ENCODE measurements at places on chromosomes 5 and 9. TPM values are rescaled to one million over a fixed set of nuclear protein-coding genes. Genes with fewer than 3 reads are reported as not detected.

DNA sequence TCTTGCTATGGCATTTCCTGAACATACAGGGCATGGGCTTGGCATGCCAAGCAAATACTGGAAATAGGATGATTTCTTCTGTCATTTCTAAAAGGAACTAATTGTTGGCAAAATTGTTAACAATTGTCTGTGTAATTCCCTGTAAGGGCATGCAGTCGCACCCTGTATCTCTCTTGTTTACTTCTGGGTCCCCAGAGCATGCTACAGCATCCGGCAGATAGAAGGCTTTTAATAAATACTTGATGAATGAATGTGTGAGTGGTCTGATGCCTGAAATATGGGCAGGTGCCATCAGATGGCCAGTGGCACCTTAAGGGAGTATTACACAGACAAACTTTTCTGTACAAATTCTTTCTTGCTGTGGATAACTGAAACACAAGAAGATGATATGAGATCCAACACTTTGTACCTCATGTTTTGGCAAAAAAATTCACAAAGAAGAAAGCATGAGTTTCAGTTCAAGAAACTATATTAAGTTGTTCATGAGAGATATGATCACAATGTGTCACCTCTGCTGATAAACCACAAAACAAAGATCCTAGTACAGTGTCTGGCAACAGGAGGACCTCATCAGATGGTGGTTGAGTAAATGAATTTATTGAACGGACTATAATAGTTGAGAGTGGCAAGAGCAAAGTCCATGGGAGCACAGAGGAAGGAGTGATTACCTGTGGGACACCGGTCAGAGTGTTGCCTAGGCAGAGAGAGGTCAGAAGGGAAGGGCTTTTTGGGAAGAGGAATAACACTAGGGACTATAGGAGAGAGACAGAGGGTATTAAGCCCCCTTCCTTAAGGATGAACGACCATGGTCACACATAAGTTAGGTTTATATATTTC lies 194.2 kb downstream of the ATP10B start:
- no peak for DNase-seq

DNA sequence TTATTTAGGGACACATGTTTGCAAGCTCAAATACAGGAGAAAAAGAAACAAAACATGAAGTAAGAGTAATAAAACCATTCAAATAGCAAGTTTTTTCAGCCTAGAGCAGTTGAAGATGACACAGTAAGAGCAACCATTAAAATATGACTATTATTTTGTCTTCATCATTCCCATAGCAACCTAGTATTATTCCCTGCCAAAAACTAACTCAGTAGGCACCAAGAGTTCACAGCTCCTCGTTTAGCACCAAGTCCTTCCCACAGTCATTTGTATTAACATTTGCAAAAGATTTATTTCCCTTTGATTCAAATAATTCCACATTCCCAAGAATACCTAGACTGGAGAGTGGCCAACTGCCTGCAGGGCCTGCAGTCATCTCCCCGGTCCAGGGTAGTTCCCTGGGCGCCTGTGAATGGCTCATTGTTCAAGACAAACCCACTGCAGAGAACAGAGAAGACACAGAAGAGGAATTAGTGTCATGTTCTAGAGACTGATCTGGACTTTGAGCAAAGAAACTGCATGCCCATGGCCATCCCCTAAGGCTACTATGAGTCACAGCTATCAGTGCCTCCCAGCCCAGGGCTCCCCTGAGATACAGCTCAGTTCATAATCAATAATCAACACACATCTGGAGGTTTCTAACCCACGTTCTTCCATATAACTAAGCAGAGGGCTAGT lies 139.1 kb upstream of the MAP3K1 start:
- no peak for DNase-seq

- no peak for DNase-seq
These were observed 182.9 kb upstream of the RFX3 start for GRCh38 chr9:3708751-3709150.

GRCh38 chr9:115071176-115071575 lies 46.8 kb downstream of the TNC start:
- DNase-seq: no peak

DNA sequence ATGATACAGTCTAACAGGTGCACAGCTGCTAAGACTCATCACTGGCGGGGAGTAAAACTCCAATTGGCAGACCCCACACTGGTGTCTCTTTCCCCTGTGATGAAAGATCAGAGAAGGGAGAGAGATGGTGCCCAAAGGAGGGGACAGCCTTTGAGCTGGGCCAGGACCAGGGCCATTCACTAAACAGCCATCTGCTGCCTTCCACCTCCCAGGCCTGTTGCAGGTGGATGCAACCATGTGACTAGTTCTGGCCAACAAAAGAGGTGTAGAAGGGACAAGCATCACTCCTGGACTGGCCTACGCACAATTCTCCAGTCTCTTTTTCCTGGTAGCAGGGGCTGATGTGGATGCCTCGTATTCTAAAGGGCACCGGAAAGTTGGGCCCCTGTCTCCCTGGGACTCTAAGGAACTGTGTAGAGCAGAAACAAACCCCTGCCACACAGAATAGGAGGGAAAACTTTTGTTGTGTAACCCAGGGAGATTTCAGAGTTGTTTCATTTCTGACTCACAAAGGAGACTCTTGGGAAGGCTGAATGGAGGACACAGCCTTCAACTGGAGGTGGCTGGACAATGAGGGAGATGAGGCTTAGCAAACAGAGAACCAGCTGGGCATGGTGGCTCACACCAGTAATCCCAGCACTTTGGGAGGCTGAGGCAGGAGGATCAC lies 26.9 kb downstream of the TNIP1 start:
- no peak for DNase-seq

MTAP gene
- 22.2 TPM for total RNA-seq

PROB1 gene
- 35.6 TPM for total RNA-seq

DDX4 gene
- total RNA-seq: not detected

All from right cardiac atrium (tissue), 5 donors.